CD4-positive, alpha-beta T cell (primary cell): ENCODE measurements at places on chromosomes 2 and 18.

- H3K36me3 ChIP-seq = peaks cover 23% of the 10 kb centered on the region
- DNase-seq = no peak
- H3K4me3 ChIP-seq = no peak overlapping the region
- peaks cover 13% of the 10 kb centered on the region for H3K4me1 ChIP-seq
- H3K27me3 ChIP-seq = no peaks in the 10 kb centered on the region
- no peak overlapping the region for H3K27ac ChIP-seq
Observed at GRCh38 chr2:134268265-134268664, 14.4 kb downstream of the MGAT5 start.

- H3K4me1 ChIP-seq = no peaks in the 10 kb centered on the region
- no peak overlapping the region for H3K27ac ChIP-seq
- H3K36me3 ChIP-seq = no peaks in the 10 kb centered on the region
- no peak for DNase-seq
Observed at GRCh38 chr2:187148059-187148714, 299.2 kb upstream of the ZSWIM2 start.

GRCh38 chr2:196902828-196903227 is 23.7 kb downstream of the PGAP1 start:
- H3K4me1 ChIP-seq = no peaks in the 10 kb centered on the region
- H3K4me3 ChIP-seq = no peak overlapping the region
- H3K27me3 ChIP-seq = no peaks in the 10 kb centered on the region
- no peak overlapping the region for H3K27ac ChIP-seq
- DNase-seq = no peak

GRCh38 chr18:23258566-23259469 is 123.5 kb downstream of the CABLES1 start:
- peaks cover 35% of the 10 kb centered on the region for H3K4me1 ChIP-seq
- no peaks in the 10 kb centered on the region for H3K36me3 ChIP-seq
- no peak for DNase-seq
- no peak overlapping the region for H3K4me3 ChIP-seq

DNA sequence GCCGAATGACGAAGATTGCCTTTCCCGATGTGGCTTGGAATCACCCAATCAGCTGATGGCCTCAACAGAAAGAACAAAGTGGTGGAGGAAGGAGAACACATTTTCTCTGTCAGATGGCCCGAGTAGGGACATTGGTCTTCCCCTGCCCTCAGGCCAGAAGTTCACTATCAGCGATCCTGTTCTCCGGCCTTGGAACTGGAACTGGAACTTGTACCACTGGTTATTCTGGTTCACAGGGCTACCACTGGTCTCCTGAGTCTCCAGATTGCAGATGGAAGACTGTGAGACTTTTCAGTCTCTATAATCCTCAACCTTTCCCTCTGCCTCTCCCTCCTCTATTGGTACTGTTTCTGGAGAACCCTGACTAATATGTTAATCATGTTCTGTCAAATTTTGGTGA is 180.4 kb downstream of the ANKRD30B start:
- no peak for DNase-seq
- no peak overlapping the region for H3K27ac ChIP-seq
- H3K4me1 ChIP-seq = no peaks in the 10 kb centered on the region
- H3K36me3 ChIP-seq = no peaks in the 10 kb centered on the region

- H3K27me3 ChIP-seq = peaks cover 3% of the 10 kb centered on the region
- DNase-seq = no peak
- no peak overlapping the region for H3K4me3 ChIP-seq
- no peaks in the 10 kb centered on the region for H3K4me1 ChIP-seq
Observed at GRCh38 chr2:128037649-128038048, 9.8 kb upstream of the SAP130 start.

GRCh38 chr18:23101861-23102432 is 33.3 kb upstream of the CABLES1 start:
- no peak overlapping the region for H3K4me3 ChIP-seq
- H3K4me1 ChIP-seq = no peaks in the 10 kb centered on the region
- H3K36me3 ChIP-seq = no peaks in the 10 kb centered on the region
- no peak for DNase-seq
- no peak overlapping the region for H3K27ac ChIP-seq

DNA sequence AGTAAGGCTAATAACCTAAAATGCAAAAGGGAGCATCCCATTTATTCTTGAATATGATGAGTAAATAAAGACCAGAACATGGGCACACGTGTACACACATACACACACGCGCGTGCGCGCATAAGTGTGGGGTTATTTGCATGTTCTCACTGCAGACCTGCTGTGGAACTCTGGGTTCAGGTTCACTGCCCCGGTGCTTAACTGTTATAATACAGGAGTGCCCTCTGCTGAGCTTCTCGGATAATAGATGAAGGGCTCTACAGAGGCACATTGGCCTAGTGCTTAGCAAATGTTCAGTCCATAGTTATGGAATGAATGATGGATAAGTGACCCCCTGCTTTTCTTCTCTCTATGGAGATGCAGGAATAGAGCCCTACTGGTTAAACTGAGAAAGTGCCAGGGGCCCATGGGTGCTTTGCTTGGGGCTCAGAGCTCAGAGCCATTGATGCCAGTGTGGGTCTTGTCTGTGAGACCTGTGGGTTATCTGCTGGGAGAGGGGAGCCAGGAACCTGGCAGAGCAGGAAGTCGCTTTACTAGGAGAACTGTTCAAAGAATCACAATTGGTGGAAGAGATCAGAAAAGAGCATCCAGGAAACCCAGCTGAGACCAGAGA is 3.6 kb upstream of the ARL4C start:
- peaks cover 29% of the 10 kb centered on the region for H3K4me1 ChIP-seq
- H3K27me3 ChIP-seq = no peaks in the 10 kb centered on the region
- no peaks in the 10 kb centered on the region for H3K36me3 ChIP-seq
- H3K4me3 ChIP-seq = no peak overlapping the region
- peak; percentile 64 for DNase-seq
- H3K27ac ChIP-seq = no peak overlapping the region

- no peak overlapping the region for H3K4me3 ChIP-seq
- DNase-seq = no peak
- H3K27ac ChIP-seq = no peak overlapping the region
Observed at GRCh38 chr2:150473767-150474166, 13.7 kb downstream of the RND3 start.

DNA sequence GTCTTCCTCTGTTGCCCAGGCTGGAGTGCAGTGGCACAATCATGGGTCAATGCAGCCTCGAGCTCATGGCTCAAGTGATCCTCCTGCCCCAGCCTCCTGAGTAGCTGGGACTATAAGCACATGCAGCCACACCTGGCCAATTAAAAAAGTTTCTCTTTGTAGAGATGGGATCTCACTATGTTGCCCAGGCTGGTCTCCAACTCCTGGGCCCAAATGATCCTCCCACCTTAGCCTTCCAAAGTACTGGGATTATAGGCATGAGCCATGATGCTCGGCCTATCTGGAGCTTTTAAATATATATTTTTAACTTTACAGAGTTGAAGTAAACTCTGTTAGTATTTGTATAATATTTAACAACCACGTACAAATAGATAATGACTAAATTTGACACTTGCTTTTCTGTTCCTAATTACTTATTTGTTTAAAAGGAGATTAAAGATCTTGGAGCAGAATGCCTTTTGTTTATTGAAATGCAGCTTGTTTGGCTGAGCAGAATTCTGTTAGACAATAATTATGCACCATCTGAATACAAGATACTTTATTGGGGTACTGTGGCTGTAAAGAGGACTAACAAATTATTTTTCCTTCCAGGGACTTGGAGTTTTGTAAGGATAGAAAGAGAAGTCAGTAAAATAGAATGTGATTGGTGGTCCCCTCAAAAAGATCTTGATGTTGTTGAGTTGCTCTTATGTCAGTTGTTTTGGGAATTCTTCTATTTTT is 175.0 kb downstream of the FMNL2 start:
- H3K27ac ChIP-seq = no peak overlapping the region
- no peaks in the 10 kb centered on the region for H3K36me3 ChIP-seq
- H3K4me3 ChIP-seq = no peak overlapping the region
- no peaks in the 10 kb centered on the region for H3K27me3 ChIP-seq

DNA sequence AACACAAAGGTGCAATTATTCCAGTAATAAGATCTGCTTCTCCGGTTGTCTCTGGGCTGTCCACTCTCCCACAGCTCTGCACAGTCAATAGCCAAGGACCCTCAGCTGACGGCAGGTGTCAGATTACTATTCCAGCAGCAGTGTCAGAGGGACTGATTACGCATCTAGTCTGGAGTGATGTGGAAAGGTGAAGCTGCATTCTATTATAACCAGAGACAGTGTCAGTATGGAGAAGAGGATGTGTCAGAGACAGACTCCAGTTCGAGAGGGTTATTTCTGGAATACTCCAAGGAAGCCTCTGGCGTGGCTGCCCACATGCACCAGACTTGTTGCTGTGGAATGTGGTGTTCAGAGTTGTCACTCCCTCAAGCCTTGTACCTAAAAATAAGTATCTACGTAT is 163.6 kb upstream of the TMEM200C start:
- no peaks in the 10 kb centered on the region for H3K27me3 ChIP-seq
- DNase-seq = no peak
- H3K27ac ChIP-seq = no peak overlapping the region

GRCh38 chr2:62919041-62919440 is 131.6 kb upstream of the OTX1 start:
- H3K27ac ChIP-seq = no peak overlapping the region
- H3K4me1 ChIP-seq = no peaks in the 10 kb centered on the region
- H3K36me3 ChIP-seq = no peaks in the 10 kb centered on the region

- no peak for DNase-seq
- no peaks in the 10 kb centered on the region for H3K36me3 ChIP-seq
- no peak overlapping the region for H3K4me3 ChIP-seq
- peaks cover 31% of the 10 kb centered on the region for H3K4me1 ChIP-seq
- peaks cover 62% of the 10 kb centered on the region for H3K27me3 ChIP-seq
- H3K27ac ChIP-seq = no peak overlapping the region
Observed at GRCh38 chr2:174324530-174324929, 10.2 kb upstream of the SP9 start.

DNA sequence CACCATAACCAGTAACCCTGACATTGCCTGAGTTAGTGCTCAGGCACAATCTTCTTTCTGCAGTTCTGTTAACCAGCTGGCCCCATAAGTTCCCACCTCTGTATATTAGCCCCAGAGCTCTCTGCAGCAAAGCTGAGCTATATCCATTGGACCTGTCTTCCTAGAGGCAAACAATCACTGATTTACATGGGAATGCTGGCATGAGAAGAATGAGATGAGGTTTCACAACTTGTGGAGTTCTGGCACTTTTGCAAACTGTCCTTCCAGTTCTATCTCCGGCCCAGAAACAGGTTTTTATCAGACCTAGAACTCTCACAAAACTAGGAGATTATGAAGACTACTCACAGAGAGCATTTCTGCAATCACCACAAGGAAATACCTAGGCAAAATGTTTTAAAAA is 7.9 kb upstream of the CCBE1 start:
- no peak for DNase-seq
- no peak overlapping the region for H3K27ac ChIP-seq
- no peaks in the 10 kb centered on the region for H3K36me3 ChIP-seq
- H3K27me3 ChIP-seq = no peaks in the 10 kb centered on the region
- no peaks in the 10 kb centered on the region for H3K4me1 ChIP-seq

DNA sequence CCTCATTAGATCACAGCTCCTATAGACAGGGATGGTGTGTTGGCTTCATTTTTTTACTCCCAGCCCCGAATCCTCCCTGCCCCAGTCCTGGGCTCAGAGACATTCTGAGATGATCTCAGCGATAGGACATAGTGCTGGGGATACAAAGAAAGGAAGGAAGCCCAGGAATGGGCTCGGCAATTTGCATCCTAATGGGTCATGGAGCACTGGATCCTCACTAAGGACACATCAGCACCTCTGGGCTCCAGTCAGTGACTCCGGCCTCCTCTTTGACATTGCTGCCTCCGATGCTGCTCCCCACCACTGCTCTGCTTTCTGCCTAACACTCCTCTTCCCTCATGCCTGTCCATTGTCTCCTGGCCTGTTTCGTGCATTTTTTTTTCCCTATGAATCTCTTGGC is 489.1 kb downstream of the STK39 start:
- H3K27ac ChIP-seq = no peak overlapping the region
- no peaks in the 10 kb centered on the region for H3K27me3 ChIP-seq
- H3K4me1 ChIP-seq = no peaks in the 10 kb centered on the region
- no peak for DNase-seq
- no peaks in the 10 kb centered on the region for H3K36me3 ChIP-seq
